NCI-H446 (cell line): ENCODE measurements at places on chromosomes 16 and 17.

DNA sequence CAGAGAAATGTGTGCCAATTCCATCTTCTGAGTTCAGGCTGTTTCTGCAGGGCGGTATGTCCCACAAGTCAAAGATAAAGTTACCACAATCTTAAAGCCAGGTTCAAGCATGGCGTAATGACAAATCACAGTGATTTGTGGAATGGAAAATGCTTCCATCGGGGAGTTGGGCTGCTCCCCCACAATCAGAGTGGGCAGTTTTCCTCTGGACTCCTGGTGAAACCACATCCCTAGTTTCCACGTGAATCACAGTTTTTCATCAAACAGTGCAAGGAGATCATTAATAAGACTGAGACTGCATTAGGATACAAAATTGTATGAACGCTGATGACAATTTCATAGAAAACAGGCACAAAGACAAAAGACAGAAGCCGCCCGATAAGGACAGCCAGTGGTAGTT is 3.6 kb downstream of the LITAF start:
- DNase-seq = no peak

GRCh38 chr16:81956213-81956948 is 54.9 kb downstream of the SDR42E1 start:
- no peak for DNase-seq

- DNase-seq = no peak
Observed at GRCh38 chr17:76382803-76383545, 1.4 kb upstream of the SPHK1 start.

DNA sequence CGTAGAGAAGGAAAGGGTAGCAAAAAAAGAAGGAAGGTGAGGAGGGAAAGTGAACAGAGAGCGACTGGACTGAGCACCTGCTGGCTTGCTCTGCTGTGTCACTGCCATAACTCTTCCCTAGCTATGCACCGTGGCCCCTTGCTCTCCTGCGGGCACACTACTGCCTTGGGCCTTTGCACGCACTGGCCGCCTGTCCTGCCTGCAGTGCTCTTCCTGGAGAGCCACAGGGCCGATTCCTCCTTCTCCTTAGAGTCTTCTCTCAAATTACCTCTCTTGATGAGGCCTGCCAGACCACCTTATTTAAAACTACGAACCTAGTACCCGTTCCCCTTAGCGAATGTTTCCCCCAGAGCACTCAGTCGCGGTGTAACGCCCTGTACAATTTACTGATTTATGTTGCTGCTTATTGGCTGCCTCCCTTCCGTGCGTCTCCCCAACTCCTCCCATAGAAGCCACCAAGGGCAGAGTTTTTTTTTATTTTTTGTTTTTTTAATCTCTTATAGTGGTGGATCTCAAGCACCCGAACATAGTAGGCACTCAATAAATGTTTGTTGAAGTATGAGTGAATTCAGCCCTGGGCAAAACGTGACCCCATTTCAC is 70.3 kb downstream of the RAI1 start:
- DNase-seq = no peak

DNA sequence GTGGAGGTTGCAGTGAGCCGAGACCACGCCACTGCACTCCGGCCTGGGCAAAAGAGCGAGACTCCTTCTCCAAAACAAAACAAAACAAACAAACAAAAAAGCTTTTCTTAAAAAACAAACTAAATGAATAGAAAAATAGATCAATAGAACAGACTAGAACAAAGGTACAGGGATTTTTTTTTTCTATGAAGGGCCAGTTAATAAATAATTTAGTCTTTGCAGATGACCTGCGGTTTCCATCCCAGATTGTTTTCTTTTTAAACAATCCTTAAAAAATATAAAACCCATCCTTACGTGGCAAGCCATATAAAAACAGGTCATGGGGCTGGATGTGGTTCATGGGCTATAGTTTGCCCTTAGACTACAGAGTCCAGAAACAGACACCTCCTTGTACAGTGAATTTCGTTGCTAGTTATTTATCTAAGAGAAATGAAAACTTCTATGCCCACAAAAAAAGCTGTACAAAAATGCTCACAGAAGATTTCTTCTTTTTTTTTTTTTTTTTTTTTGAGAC is 45.4 kb downstream of the CREBBP start:
- no peak for DNase-seq

- no peak for DNase-seq
Observed at GRCh38 chr17:846901-847843, 65.0 kb downstream of the MRM3 start.

- no peak for DNase-seq
Observed at GRCh38 chr17:4165301-4166010, 22.5 kb downstream of the CYB5D2 start.

DNA sequence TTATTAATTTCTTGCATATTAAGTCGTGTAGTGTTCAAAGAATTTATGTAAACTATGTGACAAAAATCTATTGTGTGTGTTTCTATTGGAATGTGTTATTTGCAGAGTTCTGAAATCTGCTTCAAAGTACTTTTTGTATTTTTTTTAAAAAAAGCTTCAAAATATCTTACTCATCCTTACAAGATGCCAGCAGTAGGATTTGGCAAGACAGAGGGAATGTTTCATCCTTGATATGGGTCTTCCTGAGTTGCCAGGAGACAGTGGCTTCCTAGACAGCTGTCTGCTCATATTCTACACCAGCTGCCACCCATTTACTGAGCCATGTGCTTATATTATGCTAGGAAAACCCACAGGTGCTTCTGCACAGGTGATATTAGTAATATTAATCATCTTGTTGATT is 36.4 kb downstream of the EFCAB5 start:
- DNase-seq = no peak

- DNase-seq = no peak
Observed at GRCh38 chr17:42346481-42346880, 41.8 kb downstream of the STAT3 start.

DNA sequence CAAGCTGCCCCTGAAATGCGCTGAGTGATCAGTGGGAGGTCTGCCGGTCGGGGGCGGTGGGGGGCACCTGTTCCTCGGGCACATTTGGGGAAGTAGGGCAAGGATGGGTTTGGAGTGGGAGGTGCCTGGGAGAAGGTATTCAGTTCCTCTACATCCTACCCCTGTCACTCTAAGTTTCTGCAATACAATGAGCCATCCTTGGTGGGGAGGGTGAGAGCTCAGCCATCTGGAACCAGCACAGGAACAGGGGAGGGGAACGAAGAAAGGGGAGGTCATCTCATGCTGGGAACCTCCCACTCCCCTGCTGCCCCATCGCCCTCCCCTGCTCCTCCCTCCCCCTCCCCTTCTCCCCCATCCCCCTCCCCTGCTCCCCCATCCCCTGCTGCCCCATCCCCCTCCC is 4.2 kb downstream of the DPH1 start:
- no peak for DNase-seq

GRCh38 chr16:2458887-2459646 is 842 bp upstream of the TEDC2 start:
- no peak for DNase-seq

DNA sequence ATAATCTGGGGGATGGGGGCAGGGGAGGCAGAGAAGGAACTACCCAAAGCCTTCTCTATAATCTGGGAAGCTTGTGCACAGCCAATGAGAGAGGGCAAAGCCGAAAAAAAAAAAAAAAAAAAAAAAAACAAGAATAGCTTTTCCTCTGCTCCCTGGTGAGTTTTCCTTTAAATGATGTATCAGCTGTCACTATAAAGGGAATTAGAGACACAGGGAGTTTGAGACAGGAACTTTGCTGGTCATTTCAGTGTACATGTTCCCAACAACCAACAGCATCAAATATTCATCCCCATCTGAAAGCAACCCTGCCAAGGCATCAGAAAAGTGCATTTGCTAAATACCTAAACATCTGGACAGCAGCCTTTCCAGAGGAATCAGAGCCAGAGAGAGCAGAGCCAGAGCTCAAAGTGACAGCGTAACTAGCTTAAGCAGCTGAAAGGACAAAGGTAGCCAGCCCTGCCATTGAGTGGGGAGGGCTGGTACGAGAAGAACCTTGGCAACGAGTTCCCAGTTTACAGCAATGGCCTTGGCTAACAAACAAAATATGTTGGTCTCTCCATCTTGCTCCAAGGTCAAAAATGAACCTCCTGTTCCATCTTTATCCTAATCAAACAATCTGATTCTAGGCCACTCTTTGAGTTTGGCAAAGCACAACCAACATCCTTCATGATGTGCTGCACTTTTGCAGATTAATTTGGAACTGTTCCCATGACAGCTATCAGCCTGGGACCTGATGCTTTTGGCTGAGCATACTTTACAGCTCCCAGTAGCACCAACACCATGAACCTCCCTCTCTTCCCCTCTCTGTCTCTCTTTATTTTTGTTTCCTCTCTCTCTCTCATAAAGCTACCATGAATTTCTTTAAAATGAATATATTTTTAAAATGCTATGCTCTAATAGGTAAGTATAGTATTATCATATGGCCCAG is 143.7 kb upstream of the GNAO1 start:
- DNase-seq = no peak

DNA sequence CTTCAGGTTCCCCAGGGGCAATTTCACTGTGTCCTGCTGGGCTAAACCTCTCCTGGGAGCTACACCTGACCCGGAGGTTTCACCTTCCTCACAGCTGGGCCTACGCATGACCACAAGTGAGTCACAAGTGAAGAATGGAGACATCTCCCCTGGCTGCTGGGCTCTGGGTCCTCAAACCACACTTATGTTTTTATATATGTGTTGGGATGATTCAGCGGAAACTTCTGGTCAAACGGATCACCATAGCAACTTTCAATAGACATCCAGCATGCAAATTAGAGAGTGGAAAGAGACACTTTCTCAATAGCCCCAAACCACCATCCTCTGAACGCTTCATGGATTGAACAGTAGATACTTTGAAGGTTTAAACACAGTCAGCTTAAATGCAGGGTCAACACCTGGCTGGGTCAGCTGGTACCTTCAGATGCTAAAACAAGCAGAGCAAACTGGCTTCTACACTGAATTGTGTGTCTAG is 28.0 kb upstream of the MAF start:
- no peak for DNase-seq

DNA sequence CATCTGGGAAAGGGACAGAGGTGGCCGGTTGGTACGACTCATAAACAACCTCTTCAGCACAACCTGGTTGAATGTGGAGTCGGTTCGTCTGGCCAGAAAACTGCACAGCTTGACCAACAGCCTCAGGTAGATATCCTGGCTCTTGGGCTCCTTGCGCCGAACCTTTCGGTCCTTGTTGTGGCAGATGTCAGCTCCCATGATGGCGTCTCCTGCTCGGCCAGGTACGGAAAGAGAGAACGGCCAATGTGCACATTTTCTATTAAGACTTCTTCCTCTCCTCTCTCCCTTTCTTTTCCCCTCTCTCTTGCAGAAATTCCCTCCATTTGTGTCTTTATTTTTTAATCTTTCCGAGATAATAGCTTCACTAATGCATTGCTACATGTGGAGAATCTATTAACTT is 41.8 kb upstream of the CNTNAP4 start:
- no peak for DNase-seq

- no peak for DNase-seq
Observed at GRCh38 chr16:87681981-87682570, 79.8 kb downstream of the JPH3 start.

DNA sequence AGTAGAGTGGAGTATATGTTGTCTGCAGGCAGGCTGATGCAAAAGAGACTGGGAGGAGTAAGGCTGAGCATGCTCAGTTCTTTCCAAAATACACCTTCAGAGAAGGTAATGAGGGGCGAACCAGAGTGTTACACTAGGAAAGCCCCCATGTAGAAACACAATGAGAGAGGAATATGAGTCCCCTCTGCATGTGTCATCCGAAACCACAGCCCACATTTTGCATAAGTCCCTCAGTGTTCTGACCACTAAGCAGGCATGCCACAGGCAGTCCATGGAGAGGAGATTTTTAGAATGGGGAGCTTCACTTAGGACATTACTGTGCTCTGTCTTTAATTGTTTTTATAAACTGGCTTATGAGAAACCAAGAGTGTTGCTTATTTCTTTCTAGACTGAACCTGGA is 32.0 kb downstream of the SLC6A2 start:
- no peak for DNase-seq

- DNase-seq = no peak
Observed at GRCh38 chr17:21213638-21214014, 335 bp downstream of the TMEM11 start.
